ENCODE measurements at places on chromosomes 12 and 14. TPM values are rescaled to one million over a fixed set of nuclear protein-coding genes. Genes with fewer than 3 reads are reported as not detected.

The KRT77 gene
- total RNA-seq, result under 0.01 TPM

The TMEM121 gene
- 20.2 TPM for total RNA-seq

The TOMM20L gene
- not detected for total RNA-seq

The CLEC9A gene
- not detected for total RNA-seq

The OR4E2 gene
- total RNA-seq, result not detected

The PTGR2 gene
- total RNA-seq, result 7.9 TPM

The SSPN gene
- total RNA-seq, result 4.9 TPM

The TMEM52B gene
- 0.25 TPM for total RNA-seq

The CBLN3 gene
- 0.25 TPM for total RNA-seq

The FAM234B gene
- 51.9 TPM for total RNA-seq

The SMIM41 gene
- total RNA-seq, result not detected

The SLC38A4 gene
- total RNA-seq, result 0.74 TPM

The KRT2 gene
- not detected for total RNA-seq

The CAPS2 gene
- total RNA-seq, result 7.9 TPM

The KRT6C gene
- not detected for total RNA-seq

The PRIMA1 gene
- total RNA-seq, result under 0.01 TPM

The IL22 gene
- not detected for total RNA-seq

The GALNT9 gene
- 5.4 TPM for total RNA-seq

The BATF gene
- total RNA-seq, result not detected

The GPRC5D gene
- total RNA-seq, result not detected

The KLRC1 gene
- total RNA-seq, result not detected

The C12orf60 gene
- 1.2 TPM for total RNA-seq

The RNF212B gene
- total RNA-seq, result not detected

Measured in temporal lobe (tissue), 4 donors.